ENCODE measurements at places on chromosomes 12 and 14. TPM values are rescaled to one million over a fixed set of nuclear protein-coding genes. Genes with fewer than 3 reads are reported as not detected.

DNA sequence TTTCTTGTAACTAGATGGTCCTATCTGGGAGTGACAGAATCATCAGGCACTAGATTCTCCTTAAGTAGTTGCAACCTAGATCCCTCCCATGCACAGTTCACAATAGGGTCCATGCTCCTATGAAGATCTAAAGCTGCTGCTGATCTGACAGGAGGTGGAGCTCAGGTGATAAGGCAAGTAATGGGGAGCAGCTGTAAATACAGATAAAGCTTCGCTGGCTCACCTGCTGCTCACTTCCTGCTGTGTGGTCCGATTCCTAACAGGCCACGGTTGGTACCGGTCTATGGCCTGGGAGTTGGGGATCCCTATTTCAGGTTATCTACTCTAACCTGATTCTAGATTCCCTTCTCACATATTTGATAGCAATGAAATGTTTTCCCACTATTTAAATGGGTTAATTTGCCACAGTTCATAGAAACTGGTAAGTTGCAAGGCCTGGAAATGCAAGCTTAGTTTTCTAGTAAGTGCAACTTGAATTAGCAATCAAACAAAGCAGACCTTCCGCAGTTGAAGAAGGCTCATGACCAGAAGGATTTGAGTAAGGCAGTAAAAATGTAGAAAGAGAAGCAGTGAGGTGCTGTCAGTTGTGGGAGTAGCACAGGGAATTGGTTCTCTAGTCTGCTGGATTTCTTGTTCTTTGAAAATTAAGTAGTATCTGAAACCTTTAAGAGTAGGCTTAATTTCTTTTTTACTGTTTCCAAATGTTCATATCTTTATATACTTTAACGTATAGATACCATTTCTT, 332.3 kb downstream of the EGLN3 start:
- no peak for DNase-seq

GRCh38 chr12:46230983-46231382, 37.9 kb downstream of the SLC38A1 start:
- no peak for DNase-seq

- no peak for DNase-seq
These were observed 187.0 kb downstream of the DACT1 start for GRCh38 chr14:58824796-58825195.

DNA sequence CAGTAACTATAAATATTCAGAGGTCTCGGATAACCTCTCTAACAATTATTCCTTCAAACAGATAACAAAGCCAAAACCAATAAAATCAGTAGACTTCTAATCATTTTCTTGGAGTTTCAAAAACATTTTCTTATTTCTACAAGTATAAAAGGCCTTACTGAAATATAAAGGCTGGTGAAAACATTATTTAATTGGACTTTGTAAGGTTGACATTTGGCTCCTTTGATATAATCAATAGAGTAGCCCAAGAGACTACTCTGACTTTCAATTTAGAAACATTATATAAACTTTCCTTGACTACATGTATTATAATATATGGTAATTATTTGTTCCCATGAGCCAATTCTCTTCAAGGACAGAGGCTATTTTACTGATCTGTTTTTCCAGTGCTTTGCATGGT, 68.3 kb downstream of the OSBPL8 start:
- DNase-seq = no peak

The MANSC1 gene
- 8.6 TPM for polyA plus RNA-seq

DNA sequence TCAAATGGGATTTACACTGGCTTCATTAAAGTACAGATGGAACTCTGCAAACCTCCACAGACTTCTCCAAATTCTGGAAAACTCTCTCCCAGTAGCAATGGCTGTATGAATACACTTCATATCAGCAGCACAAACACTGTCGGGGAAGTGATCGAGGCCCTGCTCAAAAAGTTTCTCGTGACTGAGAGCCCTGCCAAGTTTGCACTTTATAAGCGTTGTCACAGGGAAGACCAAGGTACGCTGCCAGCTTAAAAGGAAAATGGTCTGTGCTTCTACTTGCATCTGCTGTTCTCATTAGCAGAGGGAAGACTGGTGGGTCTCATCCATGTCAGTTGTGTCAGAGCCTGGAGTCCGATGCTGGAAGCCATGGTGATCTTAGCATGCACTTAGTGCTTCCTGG, 71.0 kb downstream of the GNS start:
- no peak for DNase-seq

DNA sequence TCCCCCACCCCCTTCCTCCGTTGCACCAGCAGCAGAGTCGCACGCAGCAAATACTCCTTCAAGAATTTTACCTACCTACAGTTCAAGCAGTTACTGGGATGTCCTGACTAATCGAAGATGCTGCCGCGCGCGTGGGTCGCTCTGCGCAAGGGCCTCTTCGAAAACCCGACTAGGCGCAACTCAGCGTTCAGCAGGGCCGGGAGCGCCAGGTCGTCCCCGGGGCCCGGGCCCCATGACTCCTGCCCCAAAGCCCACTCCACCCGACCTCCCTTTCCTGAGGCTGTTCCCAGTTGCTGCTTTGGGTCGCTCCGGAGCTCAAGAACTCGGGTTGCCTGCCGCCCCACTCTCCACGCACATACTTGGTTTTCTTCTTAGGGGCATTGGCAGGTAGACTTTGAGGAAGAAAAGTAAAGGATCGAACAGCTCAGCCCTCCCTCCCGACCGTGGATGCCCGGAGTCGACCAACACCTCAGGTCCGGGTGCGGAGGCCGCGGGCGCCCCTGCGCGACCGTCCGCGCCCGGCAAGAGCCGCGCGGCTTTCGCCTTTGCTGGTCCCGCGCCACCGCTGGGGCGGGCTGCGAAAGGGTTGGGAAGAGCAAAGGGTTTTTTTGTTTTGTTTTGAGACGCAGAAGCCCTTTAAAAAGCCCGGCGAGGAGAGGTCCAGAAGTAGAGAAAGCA, 1.9 kb downstream of the BMP4 start:
- DNase-seq = no peak

The TSPAN11 gene
- polyA plus RNA-seq = 6.1 TPM

DNA sequence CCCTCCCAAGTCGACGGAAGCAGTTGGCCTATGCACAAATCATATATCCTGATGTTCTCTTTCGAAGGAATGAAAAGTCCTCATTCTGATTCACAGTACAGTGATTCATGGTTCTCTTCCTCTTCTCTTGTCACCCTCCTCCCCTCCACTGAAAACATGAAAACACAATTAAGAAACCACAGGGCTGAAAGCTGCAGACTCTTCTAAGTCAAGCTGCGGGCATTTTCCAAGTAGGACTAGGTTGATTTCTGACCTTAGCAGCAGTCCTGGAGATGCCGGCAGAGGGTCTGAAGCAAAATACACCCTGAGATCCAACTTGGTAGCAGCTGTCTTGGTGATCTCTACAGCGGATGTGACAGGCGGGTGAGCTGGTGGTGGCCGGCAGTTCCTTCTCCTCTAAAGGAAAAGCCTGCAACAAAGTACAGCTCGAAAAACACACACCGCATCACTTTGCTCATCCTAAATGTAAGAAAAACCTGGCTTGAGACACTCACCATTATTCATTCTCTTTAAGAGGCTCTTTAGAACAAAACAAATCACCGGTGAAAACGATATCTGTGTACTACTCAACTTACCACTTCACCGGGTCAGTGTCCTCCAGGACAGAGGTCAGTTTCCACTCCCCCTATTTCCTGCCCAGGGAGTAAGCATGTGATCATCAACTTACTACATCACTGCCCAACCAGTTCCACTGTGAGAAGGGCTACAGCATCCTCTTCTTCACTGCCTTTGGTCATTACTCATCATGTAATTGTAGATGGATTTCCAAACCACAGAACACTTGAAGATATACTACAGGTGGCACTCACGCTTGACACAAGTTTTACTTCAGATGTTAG, 6.0 kb downstream of the TMCC3 start:
- no peak for DNase-seq

DNA sequence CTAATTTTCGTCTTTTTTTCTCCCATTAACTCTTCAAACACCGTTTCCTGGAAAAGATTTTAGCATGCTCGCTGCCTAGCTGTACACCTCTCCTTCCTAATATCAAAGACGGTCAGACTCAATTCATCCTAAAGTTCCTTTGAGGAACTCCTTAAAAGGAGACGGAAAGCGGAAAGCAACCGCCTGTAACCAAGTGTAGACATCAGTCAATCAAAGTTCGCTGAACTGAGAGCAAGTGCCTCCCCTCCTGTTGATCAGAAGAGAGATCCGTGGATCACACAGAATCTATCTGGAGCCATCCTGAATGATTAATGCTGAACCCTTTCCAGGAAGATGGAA, 412 bp upstream of the TEP1 start:
- DNase-seq = no peak

The KRT5 gene
- polyA plus RNA-seq = 0.24 TPM

The GPRC5A gene
- polyA plus RNA-seq = 1.9 TPM

The TMED10 gene
- polyA plus RNA-seq = 114 TPM

GRCh38 chr12:65560286-65560685, 264.0 kb upstream of the HMGA2 start:
- no peak for DNase-seq

- DNase-seq = no peak
These were observed 75.8 kb downstream of the KCNK10 start for GRCh38 chr14:88247228-88247627.

The NFATC4 gene
- polyA plus RNA-seq = 39.2 TPM

- DNase-seq = no peak
These were observed 1.1 kb upstream of the PGF start for GRCh38 chr14:74956280-74957072.

DNA sequence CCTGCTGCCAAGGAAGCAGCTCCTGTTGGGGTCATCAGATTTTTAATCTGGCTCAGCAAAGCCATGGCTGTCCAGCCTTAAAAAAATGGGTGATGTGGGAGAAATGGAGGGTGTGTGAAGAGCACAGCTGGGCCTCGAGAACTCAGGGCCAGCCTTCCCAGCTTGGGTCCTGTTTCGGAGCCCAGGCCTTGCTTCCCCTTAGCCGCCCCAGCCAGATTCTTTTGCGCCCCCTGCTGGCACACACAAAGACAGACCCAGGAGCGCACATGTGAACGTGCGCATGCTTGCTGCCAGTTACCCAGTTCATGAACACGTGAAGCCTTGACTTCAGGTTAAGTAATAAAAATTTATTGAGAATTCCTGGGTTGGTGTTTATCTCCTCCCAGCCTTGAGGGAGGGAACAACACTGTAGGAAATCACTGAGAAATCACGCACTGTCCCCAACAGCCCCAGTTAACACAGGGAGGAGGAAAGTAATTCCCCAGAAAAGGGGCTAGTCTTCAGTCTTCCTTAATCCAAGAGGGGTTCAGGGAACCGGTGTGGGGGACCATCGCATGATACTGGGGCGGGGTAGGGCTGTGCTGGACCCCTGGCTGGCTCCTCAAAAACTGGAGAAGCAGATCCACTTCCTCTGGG, 5.3 kb downstream of the PHB2 start:
- DNase-seq = no peak

GRCh38 chr12:23523339-23523738, 426.1 kb downstream of the SOX5 start:
- no peak for DNase-seq

- DNase-seq = no peak
These were observed 162.4 kb upstream of the TMEM260 start for GRCh38 chr14:56417173-56417572.

GRCh38 chr12:49632986-49633702, 9.8 kb downstream of the PRPF40B start:
- DNase-seq = no peak

GRCh38 chr12:18439541-18439940, 178.2 kb downstream of the PIK3C2G start:
- DNase-seq = no peak

The PTPRB gene
- polyA plus RNA-seq = 12.7 TPM

The KRT77 gene
- not detected for polyA plus RNA-seq

DNA sequence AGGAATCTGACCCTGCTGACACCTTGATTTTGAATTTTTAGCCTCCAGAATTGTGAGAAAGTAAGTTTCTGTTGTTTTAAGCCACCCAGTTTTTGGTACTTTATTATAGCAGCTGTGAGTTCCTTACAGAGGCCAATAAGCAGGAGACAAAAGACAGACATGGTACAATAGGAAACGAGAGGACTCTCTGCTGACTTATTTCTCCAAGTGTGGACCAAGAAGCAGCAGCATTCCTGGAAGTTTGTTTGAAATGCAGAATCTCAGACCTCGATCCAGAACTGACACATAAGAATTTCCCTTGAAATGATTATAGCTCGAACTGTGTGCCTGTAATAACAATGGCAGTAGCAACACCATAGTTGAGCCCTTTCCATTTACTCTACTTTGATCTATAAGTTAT, 31.9 kb upstream of the LUM start:
- DNase-seq = no peak

The ANKS1B gene
- 2.3 TPM for polyA plus RNA-seq

- DNase-seq = no peak
These were observed 30.9 kb downstream of the PIGH start for GRCh38 chr14:67569011-67569650.

DNA sequence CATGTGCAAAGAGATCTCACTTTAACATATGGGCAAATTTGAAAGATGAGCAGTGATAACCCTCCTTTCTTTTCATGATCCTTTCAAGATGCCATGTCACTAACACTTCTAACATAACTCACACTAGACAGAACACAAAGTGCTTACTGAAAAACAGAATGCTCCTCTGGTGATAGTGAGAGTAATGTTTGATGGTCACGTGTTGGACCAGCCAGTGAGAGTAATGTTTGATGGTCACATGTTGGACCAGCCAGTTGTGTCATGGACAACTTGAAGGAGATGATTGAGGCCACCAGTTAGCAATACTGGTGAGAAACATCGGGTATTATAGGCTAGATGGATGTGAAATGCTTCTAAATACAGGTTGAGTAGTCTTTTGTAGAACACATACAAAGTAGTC, 5.7 kb downstream of the NEUROD4 start:
- DNase-seq = no peak

DNA sequence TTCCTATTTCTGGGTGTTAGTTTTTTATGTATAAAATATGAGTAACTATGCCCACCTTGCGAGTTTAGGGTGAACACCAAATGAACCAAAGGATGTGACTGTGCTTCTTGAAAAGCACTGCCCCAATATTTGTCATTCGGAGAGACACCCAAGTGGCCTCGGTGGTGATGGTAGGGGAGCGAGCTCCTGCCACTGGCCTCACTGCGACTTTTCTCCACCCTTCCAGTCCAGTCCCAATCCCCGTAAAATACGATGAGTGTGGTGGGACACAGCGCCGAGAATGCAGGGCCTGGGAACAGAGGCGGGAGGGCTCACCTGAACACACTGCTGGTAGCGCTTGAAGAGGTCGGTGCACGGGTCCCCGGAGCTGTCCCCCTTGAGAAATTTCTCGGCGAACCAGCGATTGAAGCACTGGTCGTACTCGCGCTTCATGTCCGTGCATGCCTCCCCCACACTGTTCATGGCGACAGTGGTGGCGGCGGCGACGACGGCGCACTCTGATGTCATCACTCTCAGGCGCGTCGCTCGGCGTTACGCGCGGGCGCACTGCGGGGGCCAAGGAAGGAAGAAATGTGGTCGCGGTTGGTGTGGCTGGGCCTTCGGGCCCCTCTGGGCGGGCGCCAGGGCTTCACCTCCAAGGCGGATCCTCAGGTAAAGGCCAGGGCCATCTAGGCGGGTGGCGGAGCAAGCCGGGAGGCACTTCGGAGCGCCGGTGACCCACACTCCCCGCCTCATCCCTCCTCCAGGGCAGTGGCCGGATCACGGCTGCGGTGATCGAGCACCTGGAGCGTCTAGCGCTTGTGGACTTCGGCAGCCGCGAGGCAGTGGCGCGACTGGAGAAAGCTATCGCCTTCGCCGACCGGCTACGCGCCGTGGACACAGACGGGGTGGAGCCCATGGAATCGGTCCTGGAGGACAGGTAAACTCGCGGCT, at the start of the genes GATC and TRIAP1:
Gene GATC, plus strand, starts transcription at position 534 of the 933 bp plus-strand sequence. Its CDS starts 37 bp downstream, at position 571.
Gene TRIAP1, minus strand, starts transcription at position 474 of the 933 bp plus-strand sequence. Its CDS starts 12 bp downstream, at position 462.
- peak; percentile 54 for DNase-seq

Measured in forelimb muscle (tissue), 1 donor.